ENCODE measurements at places on chromosomes 4 and X. TPM values are rescaled to one million over a fixed set of nuclear protein-coding genes. Genes with fewer than 3 reads are reported as not detected.

DNA sequence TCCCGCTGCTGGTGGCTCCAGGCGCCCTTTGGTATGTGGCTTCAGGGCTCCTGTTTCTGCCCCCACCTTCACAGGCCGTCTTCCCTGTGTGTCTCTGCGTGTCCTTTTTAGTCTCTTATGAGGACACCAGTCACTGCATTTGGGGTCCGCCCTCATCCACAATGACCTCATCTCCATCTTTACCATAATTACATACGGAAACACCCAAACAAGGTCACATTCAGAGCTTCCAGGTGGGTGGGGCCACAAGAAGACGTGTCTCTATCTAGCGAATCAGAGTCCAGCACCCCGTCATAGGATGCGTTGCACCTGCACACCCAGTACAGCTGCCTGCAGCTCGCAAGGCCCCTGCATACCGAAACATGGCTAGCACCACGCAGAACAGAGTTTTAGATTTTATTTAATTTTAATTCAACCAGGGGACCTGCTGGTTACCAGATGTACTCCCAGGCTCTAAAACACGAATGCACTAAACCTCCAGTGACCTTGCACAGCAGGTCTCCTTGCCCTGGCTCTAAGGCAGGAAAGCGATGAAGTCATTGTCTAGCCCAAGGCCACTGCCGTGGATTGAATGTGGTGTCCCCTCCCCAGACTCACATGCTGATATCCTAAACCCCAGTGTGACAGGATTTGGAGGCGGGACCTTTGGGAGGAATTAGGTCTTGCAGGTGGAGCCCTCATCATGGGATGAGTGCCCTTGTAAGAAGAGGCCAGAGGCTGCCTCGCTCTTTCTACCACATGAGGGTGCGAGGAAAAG, 30.3 kb downstream of the ABLIM2 start:
- no peak for DNase-seq
- peaks cover 10% of the 10 kb centered on the region for H3K27me3 ChIP-seq
- peaks cover 8% of the 10 kb centered on the region for H3K4me1 ChIP-seq
- H3K36me3 ChIP-seq, result no peaks in the 10 kb centered on the region

DNA sequence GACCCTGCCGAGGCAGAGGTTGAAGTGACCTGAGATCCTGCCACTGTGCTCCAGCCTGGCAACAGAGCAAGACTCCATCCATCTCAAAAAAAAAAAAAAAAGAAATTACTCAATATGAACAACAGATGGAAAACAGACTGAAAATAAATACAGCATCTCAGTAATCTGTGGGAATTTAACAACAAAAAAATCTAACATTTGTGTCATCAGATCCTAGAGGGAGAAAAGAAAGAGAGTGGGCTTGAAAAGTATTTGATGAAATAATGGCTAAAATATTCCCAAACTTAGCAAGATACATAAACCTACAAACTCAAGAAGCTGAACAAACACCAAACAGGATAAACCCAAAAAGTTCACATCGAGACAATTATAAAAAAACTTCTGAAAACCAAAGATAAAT, 84.7 kb downstream of the CENPC start:
- H3K4me3 ChIP-seq, result no peak overlapping the region
- H3K4me1 ChIP-seq, result peaks cover 13% of the 10 kb centered on the region
- DNase-seq, result no peak
- no peak overlapping the region for H3K27ac ChIP-seq
- peaks cover 28% of the 10 kb centered on the region for H3K36me3 ChIP-seq
- no peaks in the 10 kb centered on the region for H3K27me3 ChIP-seq

- H3K27ac ChIP-seq, result no peak overlapping the region
- H3K36me3 ChIP-seq, result no peaks in the 10 kb centered on the region
- H3K27me3 ChIP-seq, result no peaks in the 10 kb centered on the region
- H3K4me1 ChIP-seq, result peaks cover 5% of the 10 kb centered on the region
- DNase-seq, result no peak
Observed at GRCh38 chrX:103361798-103362197, 5.5 kb downstream of the TCEAL9 start.

HDAC6 gene
- total RNA-seq, result 39.7 TPM

GRCh38 chr4:40205259-40206198, 8.7 kb downstream of the RHOH start:
- no peaks in the 10 kb centered on the region for H3K36me3 ChIP-seq
- H3K27ac ChIP-seq, result no peak overlapping the region
- DNase-seq, result no peak
- H3K4me3 ChIP-seq, result no peak overlapping the region
- peaks cover 16% of the 10 kb centered on the region for H3K27me3 ChIP-seq
- H3K4me1 ChIP-seq, result no peaks in the 10 kb centered on the region

F9 gene
- total RNA-seq, result not detected

GRCh38 chr4:80576796-80577195, 241.3 kb downstream of the CFAP299 start:
- H3K4me3 ChIP-seq, result no peak overlapping the region
- DNase-seq, result no peak
- H3K4me1 ChIP-seq, result no peaks in the 10 kb centered on the region

DNA sequence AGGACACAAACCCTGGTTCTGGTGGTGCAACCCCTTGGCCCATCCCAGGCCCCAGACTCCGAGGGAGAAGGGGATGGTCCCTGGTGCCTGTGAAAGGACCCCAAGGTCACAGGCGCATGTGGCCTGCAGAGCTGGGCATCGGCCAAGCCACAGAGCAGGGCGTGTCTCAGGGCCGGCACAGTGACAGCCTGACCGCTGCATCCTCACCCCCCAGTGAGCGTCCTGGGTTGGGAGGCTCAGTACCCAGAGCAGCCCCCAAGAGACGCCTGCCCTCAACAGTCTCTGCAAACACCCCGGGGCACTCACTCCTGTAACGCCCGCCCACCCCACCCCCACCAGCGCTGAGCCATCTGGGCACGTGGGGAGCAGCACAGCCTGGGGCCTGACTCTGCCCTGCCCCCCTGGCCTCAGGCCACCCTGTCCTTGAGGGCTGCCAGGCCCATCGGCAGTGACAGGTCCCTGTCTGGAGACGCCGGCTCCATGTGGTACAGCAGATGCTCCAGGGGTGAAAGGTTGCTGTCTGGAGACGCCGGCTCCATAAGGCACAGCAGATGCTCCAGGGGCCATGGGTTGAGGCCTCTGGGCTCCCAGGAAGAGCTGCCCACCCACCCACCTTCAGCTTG, 24.5 kb upstream of the CPLX1 start:
- no peak overlapping the region for H3K4me3 ChIP-seq
- peaks cover 61% of the 10 kb centered on the region for H3K36me3 ChIP-seq
- H3K27me3 ChIP-seq, result no peaks in the 10 kb centered on the region
- no peaks in the 10 kb centered on the region for H3K4me1 ChIP-seq
- H3K27ac ChIP-seq, result no peak overlapping the region
- DNase-seq, result no peak

DNA sequence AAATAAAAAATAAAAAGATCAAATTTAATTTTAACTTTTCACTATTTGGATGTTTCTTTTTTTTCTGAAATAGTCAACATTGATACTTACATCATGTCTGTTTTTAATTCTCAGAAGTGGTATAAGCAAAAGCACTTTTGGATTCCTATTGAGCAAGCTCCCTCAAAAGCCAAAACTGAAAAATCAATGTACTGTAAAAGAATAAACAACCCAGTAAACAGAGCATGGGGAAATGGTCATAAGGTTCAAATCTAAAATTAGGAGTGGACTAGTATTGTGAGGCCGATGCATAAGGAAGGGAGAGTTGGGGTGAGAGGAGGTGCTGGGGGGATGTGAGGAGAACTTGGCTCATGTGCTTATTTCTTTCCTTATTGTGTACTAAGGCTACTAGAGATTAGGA, 37.9 kb downstream of the NUDT6 start:
- H3K27me3 ChIP-seq, result no peaks in the 10 kb centered on the region
- H3K4me3 ChIP-seq, result no peak overlapping the region
- no peak overlapping the region for H3K27ac ChIP-seq
- H3K4me1 ChIP-seq, result no peaks in the 10 kb centered on the region
- DNase-seq, result no peak

RHOXF1 gene
- not detected for total RNA-seq

DNA sequence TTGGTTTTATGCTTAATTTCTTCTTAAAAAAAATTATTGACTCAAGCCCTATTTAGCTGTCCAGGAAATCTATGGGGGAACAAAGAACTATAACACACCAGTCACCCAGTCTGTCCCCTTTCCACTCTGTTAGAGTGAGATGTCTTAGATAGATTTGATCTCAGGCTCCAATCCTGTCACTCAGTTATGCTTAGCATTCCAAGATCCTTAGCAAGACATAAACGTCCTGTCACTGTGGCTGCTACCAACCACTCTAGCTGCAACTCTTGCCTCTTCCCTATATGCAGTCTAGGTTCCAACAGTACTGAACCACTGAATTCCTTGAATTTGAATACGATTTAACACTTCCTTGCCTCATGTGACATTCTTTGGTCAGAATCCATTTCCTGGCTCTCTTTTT, 241.9 kb upstream of the NWD2 start:
- no peak overlapping the region for H3K27ac ChIP-seq
- no peak overlapping the region for H3K4me3 ChIP-seq
- no peaks in the 10 kb centered on the region for H3K4me1 ChIP-seq

DNA sequence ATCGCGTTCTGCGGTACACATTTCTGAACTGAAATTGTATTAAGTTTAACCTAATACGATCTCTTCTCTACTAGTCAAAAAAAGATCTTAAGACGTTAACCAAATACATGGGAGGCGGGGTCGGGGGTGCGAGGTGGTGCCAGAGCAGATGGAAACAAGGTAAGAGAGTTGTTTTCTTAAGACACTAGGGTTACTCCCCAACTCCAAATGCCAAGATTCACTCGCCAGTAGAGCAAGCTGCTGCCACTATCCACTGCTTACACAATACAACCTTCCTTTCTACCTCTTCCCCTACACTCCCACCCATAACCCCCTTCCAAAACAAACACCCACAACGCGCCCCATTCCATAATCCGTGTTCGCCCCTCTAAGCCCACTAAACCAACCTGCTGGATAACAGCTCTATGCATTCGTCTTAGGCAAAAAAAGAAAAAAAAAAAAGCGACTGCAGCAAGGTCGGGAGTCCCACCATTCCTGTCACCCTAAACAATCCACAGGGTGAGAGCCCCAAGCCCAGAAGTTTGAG, 1.3 kb downstream of the LCORL start:
- H3K27me3 ChIP-seq, result no peaks in the 10 kb centered on the region
- peaks cover 37% of the 10 kb centered on the region for H3K4me1 ChIP-seq
- peak overlapping the region; percentile 97 for H3K27ac ChIP-seq
- DNase-seq, result no peak

DNA sequence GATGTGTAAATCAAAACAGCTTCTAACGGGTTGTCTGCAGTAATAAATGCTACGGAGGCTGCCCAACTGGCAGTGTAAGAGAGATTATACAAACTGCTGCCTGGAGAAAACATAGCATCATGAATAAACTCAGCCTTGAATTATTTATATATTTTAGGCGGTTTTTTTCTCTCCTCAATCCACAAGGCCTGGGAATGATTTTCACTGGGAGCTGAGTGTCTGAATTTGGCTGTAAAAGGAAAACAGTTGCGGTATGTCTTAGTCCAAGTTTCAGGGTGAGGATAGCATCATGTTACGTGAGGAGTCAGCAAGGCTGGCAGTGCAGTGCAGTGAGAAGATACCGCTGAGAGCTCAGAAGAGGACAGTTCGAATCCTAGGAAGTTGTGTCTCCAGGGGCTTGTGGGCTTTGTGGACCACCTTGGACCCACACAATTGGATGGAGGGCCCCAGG, 291.5 kb upstream of the BOD1L1 start:
- no peaks in the 10 kb centered on the region for H3K27me3 ChIP-seq
- H3K4me1 ChIP-seq, result no peaks in the 10 kb centered on the region
- H3K27ac ChIP-seq, result peak overlapping the region; percentile 25
- DNase-seq, result no peak

- H3K36me3 ChIP-seq, result no peaks in the 10 kb centered on the region
- no peak overlapping the region for H3K27ac ChIP-seq
- peaks cover 16% of the 10 kb centered on the region for H3K4me1 ChIP-seq
Observed at GRCh38 chr4:149158817-149159216, 656.8 kb downstream of the IQCM start.

DNA sequence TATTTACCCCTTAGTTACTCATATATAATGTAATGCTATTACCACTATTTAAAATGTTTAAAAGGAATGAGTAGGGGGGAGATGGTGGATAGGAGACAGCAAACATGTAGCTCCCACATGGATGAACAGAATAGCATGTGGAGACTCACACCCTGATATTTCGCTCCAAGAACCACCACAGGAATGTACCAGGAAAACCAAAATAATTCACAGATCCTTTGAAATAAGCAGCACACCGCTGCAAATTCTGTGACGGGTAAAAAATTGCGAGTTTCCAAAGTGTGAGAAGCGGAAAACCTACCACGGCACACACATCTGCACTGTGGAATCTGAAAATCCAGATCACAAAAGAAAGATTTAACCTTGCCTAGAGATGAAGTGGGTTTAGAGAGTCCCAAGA, 428.2 kb downstream of the TLL1 start:
- H3K4me3 ChIP-seq, result no peak overlapping the region
- no peaks in the 10 kb centered on the region for H3K36me3 ChIP-seq
- no peak overlapping the region for H3K27ac ChIP-seq
- no peak for DNase-seq
- no peaks in the 10 kb centered on the region for H3K27me3 ChIP-seq
- H3K4me1 ChIP-seq, result no peaks in the 10 kb centered on the region

All from left ventricle myocardium inferior (tissue), 1 donor.